ENCODE measurements at places on chromosomes 2 and 18. TPM values are rescaled to one million over a fixed set of nuclear protein-coding genes. Genes with fewer than 3 reads are reported as not detected.

GPAT2 gene
- not detected for total RNA-seq

DNA sequence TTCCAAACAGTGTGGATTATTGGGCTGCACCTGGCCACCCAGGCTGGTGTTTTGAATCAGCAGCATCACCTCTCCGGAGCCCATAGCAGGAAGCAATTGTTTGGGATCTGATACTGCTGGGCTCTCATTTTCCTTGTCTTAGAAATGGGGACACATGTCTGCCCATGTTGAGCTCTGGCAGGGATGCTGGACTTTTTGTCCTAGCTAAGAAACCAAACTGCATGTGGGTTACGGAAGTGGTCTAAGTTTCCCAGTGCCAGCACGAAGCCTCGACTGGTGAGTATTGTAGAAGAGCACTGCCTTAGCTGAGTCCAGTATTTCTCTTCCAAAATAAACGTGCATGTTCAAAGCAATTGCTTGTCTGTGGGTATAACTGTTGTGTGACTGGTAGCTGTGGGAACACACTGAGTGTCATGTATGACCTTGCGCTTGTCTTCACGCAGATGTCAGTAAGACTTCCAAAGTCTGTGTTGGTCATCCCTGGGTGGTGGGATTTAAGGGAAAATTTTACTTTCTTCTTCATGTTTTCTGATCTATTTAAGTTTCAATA, 43.6 kb downstream of the SH3RF3 start:
- H3K27ac ChIP-seq = peak overlapping the region; percentile 99
- no peaks in the 10 kb centered on the region for H3K27me3 ChIP-seq

GRCh38 chr18:48172226-48173006, 236.8 kb downstream of the ZBTB7C start:
- H3K36me3 ChIP-seq = peaks cover 2% of the 10 kb centered on the region
- H3K27ac ChIP-seq = no peak overlapping the region
- H3K27me3 ChIP-seq = peaks cover 25% of the 10 kb centered on the region
- peaks cover 7% of the 10 kb centered on the region for H3K4me1 ChIP-seq

SLC14A1 gene
- total RNA-seq = not detected

DNA sequence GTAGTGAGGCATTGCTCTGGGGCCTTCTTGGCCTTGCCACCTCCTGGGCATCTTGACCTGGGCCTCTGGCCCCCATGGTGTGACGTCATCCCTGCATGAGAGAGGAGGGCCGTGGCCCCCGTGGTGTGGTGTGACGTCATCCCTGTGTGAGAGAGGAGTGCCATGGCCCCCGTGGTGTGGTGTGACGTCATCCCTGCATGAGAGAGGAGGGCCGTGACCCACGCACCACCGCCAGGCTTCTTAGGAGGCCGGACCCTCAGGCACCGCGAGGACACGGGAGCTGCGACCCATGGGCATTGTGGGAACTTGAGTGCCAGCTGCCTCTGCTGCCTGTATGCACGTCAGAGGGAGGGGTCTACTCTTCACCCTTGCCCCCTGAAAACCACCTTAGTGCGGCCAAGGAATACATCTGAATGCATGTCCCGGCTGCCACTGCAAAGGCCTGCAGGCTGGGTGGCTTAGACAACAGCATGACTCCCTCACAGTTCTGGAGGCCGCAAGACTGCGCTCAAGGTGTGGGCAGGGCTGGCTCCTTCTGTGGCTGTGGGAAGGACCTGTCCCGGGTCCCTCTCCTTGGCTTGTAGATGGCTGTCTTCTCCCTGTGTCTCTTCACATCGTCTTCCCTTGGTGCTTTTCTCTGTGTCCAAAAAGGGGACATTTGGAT, 20.8 kb upstream of the OTOS start:
- H3K27ac ChIP-seq = no peak overlapping the region
- peak; percentile 90 for DNase-seq

DYTN gene
- not detected for total RNA-seq

SLC9A4 gene
- not detected for total RNA-seq

TAF1B gene
- total RNA-seq = 15.6 TPM

GRCh38 chr2:198134293-198134955, 330.0 kb downstream of the PLCL1 start:
- peaks cover 18% of the 10 kb centered on the region for H3K27me3 ChIP-seq
- H3K27ac ChIP-seq = no peak overlapping the region
- no peaks in the 10 kb centered on the region for H3K4me1 ChIP-seq

GRCh38 chr2:173659509-173659908, 304.8 kb downstream of the CDCA7 start:
- H3K4me1 ChIP-seq = peaks cover 29% of the 10 kb centered on the region
- no peak for DNase-seq
- no peaks in the 10 kb centered on the region for H3K36me3 ChIP-seq
- H3K4me3 ChIP-seq = no peak overlapping the region
- H3K27ac ChIP-seq = no peak overlapping the region
- no peaks in the 10 kb centered on the region for H3K27me3 ChIP-seq

DNA sequence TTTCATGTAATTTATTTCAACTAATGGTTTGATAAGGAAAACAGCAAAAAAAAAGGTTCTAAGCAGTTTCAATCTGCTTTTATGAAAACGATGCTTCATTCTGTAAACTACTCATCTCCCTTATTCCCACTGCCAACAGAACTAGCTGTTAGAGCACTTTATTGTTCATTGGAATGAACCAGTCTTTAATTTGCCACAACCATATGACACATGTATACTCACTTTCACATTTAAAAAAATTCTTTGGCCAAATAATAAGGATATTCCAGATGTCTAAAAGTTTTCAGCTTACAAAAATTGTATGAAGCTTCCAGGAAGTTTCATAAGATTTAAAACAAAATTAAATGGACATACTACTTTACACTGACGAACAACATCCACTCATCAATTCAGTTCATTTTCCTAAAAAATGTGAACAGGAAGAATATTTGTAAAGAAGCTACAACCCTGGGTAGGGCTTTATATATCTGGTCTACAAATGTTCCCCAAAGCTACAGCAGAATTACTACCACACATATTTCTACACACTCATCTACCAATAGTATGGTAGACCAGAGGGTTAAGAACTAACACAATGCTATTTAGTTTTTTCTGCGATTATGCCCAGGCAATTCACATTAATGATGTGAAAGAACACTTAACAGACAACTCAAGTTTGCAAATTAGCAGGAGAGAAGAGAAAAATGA, 37.7 kb downstream of the ZNF521 start:
- no peak overlapping the region for H3K4me3 ChIP-seq
- no peak for DNase-seq
- no peaks in the 10 kb centered on the region for H3K27me3 ChIP-seq
- H3K36me3 ChIP-seq = peaks cover 7% of the 10 kb centered on the region
- H3K27ac ChIP-seq = no peak overlapping the region

KIAA2012 gene
- not detected for total RNA-seq

- H3K27ac ChIP-seq = no peak overlapping the region
- H3K36me3 ChIP-seq = no peaks in the 10 kb centered on the region
- H3K27me3 ChIP-seq = peaks cover 29% of the 10 kb centered on the region
- DNase-seq = no peak
Observed at GRCh38 chr2:239745386-239746227, 279.5 kb downstream of the NDUFA10 start.

LHCGR gene
- not detected for total RNA-seq

- no peaks in the 10 kb centered on the region for H3K27me3 ChIP-seq
- no peak overlapping the region for H3K27ac ChIP-seq
- H3K4me3 ChIP-seq = no peak overlapping the region
Observed at GRCh38 chr2:234593636-234594035, 96.8 kb upstream of the ARL4C start.

EVX2 gene
- total RNA-seq = not detected

LINC00305 gene
- total RNA-seq = not detected

All from chondrocyte (in vitro differentiated cells).